ENCODE measurements at places on chromosomes 4 and X. TPM values are rescaled to one million over a fixed set of nuclear protein-coding genes. Genes with fewer than 3 reads are reported as not detected.
A peak's percentile ranks its signal among the peaks of the same experiment; 100 is the strongest.

DNA sequence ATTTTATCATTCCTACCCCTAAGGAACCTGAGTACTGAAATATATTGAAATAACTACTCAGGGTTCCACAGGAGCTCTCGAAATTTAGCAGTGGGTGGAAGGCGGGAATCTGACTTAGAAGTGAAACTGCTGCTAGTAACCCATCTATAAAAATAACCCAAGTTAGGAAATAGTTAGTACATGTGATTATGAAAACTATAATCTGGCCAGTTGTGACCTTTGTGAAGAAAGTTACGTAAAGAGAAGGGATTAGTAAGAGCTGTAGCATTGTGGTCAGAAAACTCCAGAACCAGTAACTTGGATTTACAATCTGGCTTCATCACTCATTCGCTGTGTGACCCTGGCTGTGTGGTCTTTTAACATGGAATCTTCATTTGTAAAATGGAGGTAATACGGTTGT lies 175.5 kb downstream of the RAPGEF2 start:
- no peak for DNase-seq

GRCh38 chr4:182805321-182805720 lies 111.9 kb downstream of the DCTD start:
- no peak for DNase-seq

DNA sequence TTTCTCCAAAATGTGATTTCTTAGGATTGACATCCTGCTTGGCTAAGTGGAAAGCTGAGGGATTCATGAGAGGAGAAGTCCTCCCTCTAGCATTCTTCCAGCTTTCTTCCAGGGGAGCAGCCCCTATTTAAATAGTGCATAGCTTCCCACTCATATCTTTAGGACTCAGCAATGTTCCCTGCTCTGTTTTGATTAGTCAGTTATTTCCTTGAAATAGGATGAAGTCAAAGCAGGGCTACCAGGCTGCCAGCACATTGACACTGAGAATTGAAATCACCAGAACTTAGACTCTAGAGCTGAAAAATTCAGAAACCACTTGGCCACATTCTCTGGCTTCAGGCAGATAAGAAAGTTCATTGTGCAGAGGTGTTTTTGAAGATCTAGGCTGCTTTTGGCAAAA lies 74.7 kb upstream of the SMAD1 start:
- DNase-seq, result no peak

Gene NPY2R
- total RNA-seq, result 1.7 TPM

DNA sequence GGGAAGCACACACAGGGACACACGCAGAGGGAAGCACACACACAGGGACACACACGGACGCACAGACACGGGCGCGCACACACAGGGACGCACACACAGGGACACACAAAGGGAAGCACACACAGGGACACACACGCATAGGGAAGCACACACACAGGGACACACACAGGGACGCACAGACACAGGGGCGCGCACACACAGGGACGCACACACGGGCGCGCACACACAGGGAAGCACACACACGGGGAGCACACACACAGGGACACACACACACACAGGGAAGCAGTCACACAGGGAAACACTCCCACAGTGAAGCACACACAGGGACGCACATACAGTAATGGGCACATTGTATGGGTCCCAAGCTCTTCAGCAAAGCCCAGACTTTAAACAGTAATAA lies 685.3 kb downstream of the TRIML1 start:
- DNase-seq, result no peak

DNA sequence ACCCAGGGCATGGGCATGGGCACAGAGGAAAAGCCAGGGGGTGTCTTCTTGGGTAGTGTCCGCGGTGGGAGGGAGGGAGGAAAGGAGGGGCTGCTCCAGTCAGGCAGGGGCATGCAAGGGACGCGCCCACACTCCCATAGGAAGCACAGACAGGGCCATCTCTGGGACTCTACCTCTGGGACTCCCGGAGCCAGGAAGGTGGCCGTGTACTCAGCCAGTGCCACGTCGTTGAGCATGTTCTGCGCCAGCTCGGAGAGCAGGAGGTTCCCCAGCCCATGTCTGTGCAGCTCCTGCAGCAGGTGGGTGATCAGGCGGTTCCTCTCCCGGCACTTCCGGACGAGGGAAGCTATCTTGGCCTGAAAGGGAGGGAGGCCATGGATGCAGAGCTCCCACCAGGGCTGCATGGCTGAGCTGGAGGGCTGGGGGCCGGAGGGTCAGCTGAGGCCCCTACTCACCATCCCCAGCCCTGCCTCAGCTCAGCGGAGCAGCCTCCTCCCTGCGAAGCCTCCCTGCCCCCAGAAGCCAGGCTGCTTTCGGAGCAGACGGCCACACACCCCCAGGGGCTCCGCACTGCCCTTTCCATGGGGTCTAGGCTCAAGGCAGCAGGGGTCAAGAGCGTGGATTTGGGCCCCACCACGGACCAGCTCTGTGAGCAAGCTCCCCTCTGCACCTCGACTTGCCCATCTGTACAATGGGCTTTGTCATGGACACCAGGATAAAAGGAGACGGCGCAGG lies 44.6 kb downstream of the C4orf50 start:
- no peak for DNase-seq

Gene RAB9B
- total RNA-seq, result 0.69 TPM

DNA sequence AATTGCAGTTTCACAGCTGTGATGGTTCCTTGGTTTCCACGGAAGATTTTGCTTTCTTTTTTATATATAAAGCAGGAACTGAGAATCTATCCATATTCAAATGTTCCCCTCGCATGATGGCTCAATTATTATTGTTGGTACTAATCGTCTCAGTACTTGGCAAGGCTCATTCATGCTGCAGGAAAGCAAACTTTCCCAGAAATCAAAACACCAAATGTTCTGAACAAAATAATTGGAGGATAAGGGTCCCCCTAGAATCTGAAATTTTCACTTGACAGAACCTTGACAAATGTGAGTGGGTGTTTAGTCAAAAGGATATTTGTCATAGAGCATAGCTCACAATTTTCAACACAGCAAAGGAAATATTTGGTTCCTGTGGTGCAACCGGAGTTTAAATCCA lies 1598.6 kb upstream of the PCDH7 start:
- no peak for DNase-seq

DNA sequence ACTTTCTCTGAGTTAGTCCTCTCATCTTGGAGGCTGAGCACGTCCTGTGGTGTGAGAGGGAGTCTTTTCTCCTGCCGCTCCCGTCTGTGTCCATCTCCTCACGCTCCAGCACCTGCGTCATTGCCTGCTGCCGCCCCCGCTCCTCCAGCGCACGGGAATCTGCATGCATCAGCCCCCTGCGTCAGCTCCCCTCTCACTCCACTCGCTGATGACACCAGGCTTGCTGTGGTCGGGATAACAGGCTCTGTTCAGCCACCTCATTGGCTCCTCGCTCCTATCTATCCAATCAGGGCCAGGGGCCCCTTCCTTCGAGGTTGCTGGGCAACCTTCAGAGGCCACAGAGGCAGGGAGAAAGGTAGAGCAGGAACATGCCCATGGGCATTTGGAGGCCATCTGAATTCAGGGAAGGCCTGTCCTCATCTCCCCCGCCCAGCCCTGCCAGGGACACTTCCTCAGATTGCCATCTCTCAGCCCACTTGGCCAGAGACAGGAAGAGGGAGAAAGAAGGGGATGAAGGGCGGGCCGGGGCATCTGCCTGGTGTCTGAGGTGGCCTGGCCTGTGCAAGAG lies 9.3 kb downstream of the ZNF185 start:
- peak; percentile 37 for DNase-seq

All from mucosa of descending colon (tissue), 3 donors.